ENCODE measurements at places on chromosomes 5 and 9.

DNA sequence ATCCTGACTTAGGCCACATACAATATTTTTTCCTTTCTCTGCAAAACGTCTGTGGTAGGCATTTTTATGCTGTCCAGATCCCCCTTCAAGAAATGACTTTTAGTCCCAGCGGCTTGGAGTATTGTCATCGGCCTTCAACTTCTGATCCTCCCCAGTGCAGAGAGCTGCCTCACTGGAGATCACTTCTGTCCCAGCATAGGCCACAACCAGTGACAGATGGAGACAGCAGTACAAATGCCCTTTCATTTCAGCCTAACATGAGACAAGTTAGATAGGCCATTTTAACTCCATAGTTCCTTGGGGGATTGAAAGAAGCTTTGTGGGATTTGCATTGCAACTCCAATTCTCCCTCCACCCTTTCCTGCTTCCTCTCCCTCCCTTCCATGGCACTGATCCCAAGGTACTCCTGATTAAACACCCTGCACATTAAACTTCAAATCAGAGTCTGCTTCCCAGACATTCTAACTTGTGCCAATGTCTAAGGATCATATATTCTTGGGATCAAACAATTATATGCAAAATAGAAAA, 3.2 kb upstream of the MAMDC2 start:
- no peak for DNase-seq

DNA sequence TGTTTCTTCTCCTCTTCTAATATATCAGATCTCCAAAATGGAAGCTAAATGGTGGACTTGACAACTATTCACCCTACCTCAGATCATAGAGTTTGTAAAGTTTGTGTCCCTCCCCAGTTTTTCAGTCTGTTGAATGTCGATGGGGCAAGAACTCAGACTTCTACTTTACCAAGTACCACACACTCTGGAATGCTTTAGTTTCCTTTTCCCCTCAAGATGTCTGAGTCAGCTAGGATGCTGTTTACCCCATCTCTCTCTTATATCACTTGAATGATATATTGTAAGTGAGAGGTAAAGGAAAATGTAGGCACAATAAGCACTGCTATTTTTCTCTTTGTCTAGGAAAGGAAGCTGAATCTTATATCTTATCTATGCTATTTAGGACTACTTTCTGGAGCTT, 25.9 kb upstream of the TAL2 start:
- no peak for DNase-seq

- peak; percentile 56 for DNase-seq
Measured at GRCh38 chr5:34923694-34924461, 5.5 kb upstream of the DNAJC21 start.

DNA sequence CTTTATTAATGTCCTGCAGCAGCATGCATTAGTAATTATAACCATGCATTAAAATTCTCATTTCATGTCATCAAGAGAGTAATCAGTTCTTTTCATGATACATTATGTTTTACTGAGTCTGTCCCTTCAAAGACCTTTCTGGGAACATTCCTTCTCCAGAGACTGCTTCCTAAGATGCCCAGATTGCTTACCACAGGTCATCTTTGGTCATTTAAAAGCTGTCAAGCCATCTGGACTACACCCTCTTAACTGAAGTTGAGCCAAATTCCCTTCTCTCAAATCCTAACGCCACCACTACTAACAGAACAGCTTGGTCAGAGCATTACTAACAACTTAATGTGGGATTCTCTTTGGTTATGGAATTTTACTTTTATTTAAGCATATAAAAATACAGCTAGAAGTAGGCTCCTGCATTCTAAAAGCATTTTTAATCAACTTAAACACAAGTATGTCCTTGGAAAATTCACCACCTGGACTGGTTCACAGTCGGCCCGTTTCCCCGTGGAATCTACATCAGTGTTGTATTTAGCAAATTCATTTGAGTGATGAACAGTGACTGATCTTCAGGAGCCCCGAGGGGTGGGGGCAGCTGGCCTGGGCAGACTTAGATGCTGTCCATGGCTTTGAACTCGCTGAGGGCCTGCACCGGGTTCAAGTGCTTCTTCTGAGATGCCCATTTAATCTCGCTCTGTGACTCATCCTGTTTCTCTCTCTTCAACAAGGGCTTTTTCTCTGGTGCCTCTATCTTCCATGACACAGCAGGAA, 92.8 kb upstream of the CCDC112 start:
- DNase-seq = no peak

DNA sequence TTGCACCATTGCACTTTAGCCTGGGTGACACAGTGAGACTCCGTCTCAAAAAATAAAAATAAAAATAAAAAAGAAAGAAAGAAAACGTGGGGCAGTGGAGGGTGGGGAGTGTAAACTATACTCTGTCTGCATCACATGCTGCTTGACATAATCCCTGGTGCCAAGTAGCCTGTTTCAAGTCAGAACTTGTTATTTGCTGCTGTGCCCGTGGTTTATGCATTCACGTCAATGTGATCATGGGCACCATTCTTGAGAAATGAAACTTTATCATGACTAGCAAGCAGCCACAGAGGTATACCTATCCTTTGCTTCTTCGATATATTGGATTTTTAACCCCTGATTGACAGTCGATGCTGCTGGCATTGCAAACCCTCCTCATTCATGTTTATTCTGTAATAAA, 4.1 kb upstream of the SMU1 start:
- no peak for DNase-seq

- DNase-seq = no peak
Measured at GRCh38 chr5:14958188-14958587, 86.6 kb upstream of the ANKH start.

GRCh38 chr9:92315456-92315855, 9.7 kb downstream of the NOL8 start:
- DNase-seq = no peak

DNA sequence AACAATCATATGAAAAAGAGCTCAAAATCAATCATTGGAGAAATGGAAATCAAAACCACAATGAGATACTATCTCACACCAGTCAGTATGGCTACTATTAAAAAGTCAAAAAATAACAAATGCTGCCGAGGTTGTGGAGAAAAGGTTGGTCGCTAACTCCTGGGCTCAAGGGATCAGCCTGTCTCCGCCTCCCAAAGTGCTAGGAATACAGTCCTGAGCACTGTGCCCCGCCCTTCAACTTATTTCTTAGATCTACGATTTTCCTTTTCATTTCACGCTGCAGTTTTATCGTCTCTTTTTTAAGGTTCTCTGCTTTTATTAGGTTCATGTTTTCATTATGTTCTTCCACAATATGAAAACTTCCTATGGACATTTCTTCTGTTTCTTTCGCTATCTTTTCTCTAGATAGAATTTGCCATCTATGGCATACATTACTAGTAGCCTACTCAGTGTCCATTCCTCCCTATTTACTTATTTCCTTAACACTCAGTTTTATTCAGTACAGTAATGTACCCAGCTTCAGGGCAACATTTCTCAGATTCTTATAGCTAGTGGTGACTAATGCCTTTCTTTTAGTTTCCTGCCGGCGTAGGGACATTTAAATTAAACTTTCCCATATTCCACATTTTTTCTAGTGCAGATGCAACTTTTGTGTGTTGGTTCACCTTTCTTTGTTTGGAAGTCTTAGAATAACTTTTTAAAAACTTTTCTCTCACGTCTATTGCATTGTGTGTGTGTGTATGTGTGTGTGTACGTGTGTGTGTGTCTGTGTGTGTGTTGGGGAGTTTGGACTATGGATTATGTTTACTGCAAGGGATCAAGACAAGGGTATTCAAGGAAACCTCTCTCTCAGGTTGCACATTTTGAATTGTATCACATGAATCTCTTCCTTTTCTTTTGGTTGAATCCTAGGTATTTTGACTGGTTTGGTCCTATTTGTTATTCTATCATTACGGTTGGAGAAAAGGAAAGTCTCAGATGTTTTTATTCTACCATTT, 21.6 kb upstream of the FBN2 start:
- no peak for DNase-seq

DNA sequence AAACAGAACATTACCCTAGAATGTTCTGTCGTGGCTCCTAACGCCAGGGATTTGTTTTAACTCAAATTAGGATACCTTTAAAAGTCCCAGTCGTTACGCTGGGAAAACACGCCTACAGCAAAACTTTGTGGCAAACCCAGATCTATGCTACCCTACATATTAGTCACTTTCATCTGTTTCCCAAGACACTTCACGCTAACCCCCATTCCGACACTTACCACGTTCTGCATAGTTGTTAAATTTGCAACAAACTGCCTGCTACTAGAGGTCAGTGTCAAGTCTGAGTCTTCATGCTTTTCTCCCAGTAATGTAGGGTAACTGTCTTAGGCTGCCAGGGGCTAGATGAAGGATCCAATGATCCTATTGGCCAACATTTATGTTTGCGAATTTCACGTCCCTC, 140.3 kb downstream of the RASEF start:
- no peak for DNase-seq

GRCh38 chr5:3105172-3105571, 353.7 kb upstream of the IRX2 start:
- no peak for DNase-seq

- DNase-seq = peak; percentile 85
Measured at GRCh38 chr9:104927912-104928740, at the start of gene ABCA1. Gene ABCA1, minus strand, starts transcription at chr9:104928155. Its CDS starts 24,476 bp downstream, at chr9:104903679.

DNA sequence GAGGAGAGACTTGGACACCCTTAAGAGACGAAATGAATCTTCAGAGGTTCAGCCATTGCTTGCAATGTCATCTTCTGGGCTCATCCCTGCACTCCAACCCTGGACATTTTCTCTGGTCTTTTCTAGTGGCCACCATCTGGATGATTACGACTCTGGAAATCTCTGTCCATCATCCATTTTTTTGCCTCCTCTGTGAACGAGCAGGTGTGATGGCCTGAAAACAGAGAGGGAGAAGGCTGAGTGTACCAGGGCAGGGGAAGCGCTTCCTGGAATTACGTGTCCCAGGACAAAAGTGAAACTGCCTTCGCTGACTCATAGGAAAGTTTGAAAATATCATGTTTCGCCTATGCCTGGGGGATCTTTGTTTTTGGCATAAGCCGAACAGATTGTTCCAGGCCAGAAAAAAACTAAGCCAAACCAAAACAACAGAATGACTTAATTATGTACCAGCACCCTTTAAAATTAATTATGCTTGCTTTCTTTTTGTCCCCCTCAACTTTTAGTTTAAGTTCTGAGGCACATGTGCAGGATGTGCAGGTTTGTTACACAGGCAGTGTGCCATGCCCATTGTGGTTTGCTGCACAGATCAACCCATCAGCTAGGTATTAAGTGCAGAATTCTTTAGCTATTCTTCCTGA, 31.9 kb downstream of the ANKRD33B start:
- DNase-seq = no peak

- peak; percentile 33 for DNase-seq
Measured at GRCh38 chr5:133840168-133840567, 128.3 kb downstream of the C5orf15 start.

GRCh38 chr5:176620333-176620981, 9.9 kb downstream of the SNCB start:
- DNase-seq = no peak

- DNase-seq = no peak
Measured at GRCh38 chr5:53713978-53714666, 153.7 kb downstream of the NDUFS4 start.

GRCh38 chr5:168651648-168652047, 72.5 kb upstream of the PANK3 start:
- no peak for DNase-seq

- peak; percentile 69 for DNase-seq
Measured at GRCh38 chr5:136082390-136083193, 50.1 kb upstream of the SMAD5 start.

DNA sequence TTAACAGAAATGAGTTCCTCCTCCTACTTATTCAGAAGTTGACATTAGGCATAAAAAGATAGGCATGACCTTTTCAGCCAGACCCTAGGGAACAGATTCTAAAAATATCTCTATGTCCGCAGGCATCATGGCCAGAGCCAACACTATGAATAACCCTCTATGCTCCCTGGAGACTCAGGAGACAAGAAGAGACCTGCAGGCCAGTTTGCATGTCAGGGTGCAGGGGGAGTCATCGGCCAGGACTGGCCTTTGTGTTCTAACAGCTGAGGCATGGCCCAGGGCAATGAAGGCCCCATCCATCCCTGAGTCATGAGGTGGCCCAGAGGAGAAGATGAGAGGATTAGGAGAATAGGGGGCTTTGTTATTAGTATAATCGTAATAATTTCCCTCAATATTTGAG, 93.8 kb downstream of the TMEM215 start:
- DNase-seq = no peak

- DNase-seq = no peak
Measured at GRCh38 chr5:155983954-155984353, 343.0 kb upstream of the SGCD start.

DNA sequence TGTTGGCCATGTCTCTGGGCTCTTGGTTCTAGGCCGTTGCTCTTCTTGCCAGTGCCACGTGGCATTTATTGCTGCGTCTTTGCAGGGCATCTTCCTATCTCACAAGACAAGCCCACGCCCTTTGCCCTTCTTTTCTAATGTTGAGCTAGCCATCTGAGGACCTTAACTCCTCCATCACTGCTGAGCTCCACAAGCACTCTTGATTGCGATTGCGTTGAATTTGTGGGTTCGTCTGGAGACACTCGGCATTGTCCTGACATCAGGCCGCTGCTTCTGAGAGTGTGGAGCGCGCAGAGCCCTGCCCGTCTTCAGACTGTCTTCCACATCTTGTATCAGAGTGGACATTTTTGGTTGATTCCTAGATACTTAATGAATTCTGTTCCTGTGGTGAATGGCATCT, 14.5 kb upstream of the FCN1 start:
- DNase-seq = no peak

DNA sequence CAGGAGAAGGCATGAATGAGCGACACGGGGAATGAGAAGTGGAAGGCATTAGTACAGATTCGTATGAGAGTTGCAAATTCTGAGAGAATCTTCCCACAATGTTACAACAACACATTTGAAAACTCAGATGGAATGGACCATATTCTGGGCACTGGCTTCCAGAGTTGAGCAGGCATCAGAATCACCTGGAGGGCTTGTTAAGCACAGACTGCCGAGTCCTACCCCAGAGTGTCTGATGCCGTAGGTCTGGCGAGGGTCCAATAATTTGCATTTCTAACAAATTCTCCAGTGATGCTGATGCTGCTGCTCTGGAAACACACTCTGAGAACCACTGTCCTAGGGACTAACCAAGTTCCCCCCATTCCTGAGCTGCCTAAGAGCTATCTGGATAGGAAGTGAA, 2.9 kb upstream of the TLX3 start:
- no peak for DNase-seq

GRCh38 chr5:169503886-169504285, 79.7 kb upstream of the SPDL1 start:
- DNase-seq = no peak

GRCh38 chr5:83718936-83719495, 1.6 kb downstream of the HAPLN1 start:
- DNase-seq = no peak

- DNase-seq = no peak
Measured at GRCh38 chr9:13137426-13137825, 142.1 kb downstream of the MPDZ start.

All from small intestine (tissue), 16 donors.